ENCODE measurements at places on chromosomes 4 and X.

DNA sequence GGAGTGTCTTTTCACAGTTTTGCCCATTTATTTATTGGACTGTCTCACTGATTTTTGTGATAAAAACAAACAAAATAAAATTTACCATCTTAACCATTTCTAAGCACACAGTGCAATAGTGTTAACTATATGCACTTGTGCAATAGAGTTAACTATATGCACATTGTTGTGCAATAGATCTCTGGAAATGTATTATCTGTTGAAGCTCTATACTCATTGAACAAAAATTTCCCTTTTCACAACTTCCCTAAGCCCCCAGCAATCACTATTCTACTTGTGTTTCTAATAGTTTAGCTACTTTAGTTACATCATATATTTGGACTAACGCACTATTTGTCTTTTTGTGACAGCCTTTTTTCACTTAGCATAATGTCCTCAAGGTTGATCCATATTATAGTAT, 59.7 kb upstream of the BEX4 start:
- no peak for DNase-seq

DNA sequence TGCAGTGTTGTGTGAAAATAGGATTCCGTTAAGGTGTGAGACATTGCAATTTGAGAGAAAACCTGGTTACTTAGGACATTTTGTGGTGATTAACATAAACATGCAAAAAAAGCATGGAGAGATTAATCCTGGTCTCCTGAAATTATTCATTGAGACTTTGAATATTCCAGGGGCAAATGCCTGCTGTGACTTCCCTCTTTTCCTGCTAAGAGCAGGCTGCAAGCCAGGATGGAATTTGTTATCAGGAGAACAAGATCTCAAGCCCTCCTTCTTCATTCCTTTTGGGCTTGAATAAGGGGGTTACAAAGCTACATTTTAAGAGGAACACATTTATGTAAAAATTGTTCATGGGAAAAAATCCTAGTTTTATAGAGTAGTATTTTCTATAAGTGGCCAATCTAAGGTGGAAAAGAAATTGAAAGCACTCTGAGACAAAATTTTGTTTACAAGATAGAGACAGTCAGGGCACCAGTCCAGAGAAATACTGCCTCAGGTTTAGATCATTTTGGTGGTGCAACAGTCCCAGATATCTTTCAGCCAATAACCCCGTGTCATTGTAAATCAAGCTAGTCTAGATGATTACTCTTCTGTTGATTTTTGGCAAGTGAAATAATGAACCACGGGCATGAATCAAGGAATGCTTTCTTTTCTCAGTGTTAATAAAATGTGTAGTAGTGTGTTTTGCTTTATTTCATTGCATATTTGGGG, 1528.3 kb upstream of the AGA start:
- no peak for DNase-seq

GRCh38 chrX:40663880-40664630, 16.7 kb upstream of the CXorf38 start:
- peak; percentile 90 for DNase-seq

GRCh38 chrX:97294041-97294440, 410.3 kb downstream of the RPA4 start:
- no peak for DNase-seq

GRCh38 chr4:186932631-186933187, 209.1 kb upstream of the FAT1 start:
- no peak for DNase-seq

- no peak for DNase-seq
Observed at GRCh38 chr4:168128601-168129000, 36.3 kb downstream of the ANXA10 start.

DNA sequence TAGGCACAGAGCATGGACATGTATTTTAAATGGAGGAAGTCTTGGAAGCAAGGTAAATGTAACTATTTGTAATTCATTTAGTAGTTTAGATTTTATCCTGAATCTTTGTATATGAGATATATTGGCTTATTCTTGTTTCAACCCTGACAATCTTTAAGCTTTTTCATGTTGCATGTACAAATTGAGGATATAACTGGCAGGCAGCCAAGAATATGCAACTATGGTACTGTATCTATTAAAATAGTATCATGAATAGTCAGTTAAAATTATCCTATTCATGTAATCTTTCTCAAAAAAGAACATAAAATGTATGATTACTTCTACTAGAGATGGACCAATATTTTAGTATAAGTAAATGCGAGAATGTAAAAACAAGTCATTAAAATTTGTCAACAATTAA, 1141.5 kb downstream of the PCDH18 start:
- no peak for DNase-seq

DNA sequence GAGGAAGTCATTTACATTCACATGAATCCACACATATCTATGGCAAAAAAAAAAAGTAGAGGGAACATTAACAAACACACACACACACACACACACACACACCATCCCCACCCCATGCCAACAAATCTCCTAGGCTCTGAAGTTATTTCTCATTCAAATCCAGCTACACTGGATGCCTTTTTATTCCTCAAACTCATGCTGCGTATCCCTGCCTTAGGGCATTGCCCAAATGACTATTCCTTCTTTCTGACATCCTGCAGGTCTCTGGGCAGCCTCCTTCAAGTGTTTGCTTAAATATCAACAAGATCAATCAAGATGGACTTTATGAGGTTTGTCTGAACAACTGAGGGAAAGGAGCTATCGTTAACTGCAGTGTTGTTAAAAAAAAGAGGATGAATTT, 106.5 kb upstream of the FAM9A start:
- no peak for DNase-seq

- no peak for DNase-seq
Observed at GRCh38 chrX:153792368-153792767, 1.8 kb downstream of the IDH3G start.

- no peak for DNase-seq
Observed at GRCh38 chr4:118141240-118141639, 107.0 kb downstream of the NDST3 start.

DNA sequence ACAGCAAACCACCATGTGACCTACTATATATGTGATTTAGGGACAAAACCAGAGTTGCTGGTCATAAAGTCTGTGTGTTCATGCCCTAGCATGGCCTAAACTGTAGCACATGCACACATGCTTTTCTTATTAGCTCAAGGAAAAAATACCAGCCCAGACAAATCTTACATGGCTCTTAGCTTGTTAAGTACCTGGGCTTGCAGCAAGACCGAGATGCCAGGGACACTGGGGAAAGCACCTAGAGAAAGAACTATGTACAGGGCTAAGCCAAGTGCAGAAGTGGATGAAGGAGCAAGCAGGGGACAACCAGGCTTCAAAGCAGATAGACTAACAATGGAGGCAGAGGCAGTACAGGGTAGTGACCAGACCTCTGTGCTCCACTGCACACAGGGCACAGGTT, 3.4 kb upstream of the GABRE start:
- peak; percentile 24 for DNase-seq

GRCh38 chrX:18886005-18886343, 97.9 kb downstream of the PHKA2 start:
- no peak for DNase-seq

GRCh38 chr4:144178414-144178813, 37.9 kb upstream of the GYPA start:
- DNase-seq, result no peak

- no peak for DNase-seq
Observed at GRCh38 chr4:183540410-183541009, 35.7 kb downstream of the ING2 start.

DNA sequence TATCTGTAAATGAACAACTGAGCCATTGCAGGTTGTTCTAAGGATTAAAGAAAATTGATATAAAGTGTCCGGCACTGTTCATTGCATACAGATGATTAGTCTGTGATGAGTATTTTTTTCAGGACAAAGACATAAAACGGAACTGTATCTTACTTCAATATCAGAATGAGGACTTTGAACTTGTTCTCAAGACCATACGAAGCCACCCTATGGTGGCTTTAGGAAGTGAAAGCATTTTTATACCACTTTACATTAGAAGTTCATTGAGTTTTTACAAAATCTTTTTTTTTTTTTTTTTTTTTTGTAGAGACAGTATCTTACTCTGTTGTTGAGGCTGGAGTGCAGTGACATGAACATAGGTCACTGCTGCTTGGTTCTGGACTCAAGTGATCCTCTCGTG, 45.2 kb upstream of the TRIM2 start:
- DNase-seq, result no peak

- DNase-seq, result no peak
Observed at GRCh38 chrX:25858273-25858880, 279.8 kb upstream of the MAGEB18 start.

DNA sequence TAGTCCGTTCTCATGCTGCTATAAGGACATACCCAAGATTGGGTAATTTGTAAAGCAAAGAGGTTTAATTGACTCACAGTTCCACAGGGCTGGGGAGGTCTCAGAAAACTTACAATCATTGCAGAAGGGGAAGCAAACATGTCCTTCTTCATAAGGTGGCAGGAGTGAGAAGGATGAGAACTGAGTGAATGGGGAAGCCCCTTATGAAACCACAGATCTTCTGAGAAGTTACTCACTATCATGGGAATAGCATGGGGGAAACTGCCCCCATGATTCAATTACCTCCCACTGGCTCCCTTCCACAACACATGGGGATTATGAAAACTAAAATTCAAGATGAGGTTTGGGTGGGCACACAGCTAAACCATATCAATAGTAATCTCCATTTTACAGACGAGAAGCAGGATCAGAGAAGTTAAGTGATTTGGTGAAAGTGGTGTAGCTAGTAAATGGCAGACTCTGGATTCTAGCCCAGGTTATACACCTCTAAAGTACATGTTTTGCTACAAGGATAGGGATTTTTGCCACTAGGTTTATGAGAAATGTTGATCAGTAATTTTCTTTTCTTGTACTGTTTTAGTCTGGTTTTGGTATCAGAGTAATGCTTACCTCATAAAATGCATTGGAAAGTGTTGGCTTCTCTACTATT, 47.3 kb upstream of the C1GALT1C1 start:
- no peak for DNase-seq

- no peak for DNase-seq
Observed at GRCh38 chrX:31268359-31268758, 196.5 kb upstream of the FTHL17 start.

- peak; percentile 67 for DNase-seq
Observed at GRCh38 chrX:38220415-38221390, at the start of gene SRPX. Gene SRPX (minus strand): TSS chrX:38220871. CDS start chrX:38220792, 79 bp downstream.

DNA sequence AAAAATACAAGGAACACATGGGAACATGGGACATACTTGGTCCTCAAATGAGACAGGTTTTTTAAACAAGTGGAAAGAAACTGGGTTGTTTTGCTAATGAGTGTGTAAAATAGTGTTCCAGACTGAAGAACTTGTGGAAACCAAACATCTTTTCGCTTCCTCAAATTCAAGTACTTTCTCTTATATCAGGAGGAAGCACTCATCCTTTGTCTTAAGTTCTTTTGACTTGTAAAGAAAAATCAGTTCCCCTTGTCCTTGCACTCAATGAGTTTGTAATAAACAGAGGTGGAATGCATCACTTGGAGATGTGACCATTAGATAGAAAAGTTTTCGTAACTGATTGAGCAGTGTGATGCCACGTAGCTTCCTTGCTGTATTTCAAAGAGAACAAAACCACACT, 101.1 kb downstream of the PHOX2B start:
- DNase-seq, result no peak

DNA sequence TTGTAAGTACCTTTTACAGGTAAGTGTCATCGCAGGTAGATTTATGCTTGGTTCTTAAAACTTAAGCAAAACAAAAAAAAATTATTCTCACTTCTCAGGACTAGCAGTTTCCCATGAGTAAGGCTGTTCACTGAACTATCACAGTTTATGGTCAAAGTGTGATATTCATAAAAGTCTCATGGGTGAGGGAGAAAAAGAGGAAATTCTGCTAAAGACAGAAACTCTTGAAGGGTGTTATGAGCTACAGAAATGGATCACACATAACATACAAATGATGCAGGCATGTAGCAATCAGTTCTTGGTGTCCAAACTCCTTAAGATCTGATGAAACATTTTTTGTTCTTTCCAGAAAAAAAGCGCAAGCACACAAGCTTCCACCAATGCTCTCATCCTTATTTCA, 8.5 kb downstream of the RAB9A start:
- no peak for DNase-seq

DNA sequence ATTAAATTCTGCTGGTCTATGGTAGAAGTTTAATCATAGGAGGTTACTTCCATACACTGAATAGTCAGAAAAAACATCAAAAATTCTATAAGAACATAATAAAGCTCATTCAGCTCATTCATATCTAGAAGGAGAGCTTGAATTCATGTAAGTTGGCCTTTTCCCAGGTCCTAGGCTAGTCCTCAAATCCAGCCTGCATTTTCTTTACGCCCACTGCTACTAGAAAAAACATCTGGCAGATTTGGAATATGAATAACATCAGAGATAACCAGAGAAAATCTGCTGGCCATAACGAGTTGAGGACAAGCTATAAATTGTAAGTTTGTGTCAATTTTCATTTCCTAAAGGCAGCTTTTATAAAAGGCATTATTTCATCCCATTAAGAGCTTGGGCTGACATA, 95.5 kb downstream of the MXRA5 start:
- no peak for DNase-seq

Measured in islet precursor cell (in vitro differentiated cells).